ENCODE measurements at places on chromosomes 11 and 22.

DNA sequence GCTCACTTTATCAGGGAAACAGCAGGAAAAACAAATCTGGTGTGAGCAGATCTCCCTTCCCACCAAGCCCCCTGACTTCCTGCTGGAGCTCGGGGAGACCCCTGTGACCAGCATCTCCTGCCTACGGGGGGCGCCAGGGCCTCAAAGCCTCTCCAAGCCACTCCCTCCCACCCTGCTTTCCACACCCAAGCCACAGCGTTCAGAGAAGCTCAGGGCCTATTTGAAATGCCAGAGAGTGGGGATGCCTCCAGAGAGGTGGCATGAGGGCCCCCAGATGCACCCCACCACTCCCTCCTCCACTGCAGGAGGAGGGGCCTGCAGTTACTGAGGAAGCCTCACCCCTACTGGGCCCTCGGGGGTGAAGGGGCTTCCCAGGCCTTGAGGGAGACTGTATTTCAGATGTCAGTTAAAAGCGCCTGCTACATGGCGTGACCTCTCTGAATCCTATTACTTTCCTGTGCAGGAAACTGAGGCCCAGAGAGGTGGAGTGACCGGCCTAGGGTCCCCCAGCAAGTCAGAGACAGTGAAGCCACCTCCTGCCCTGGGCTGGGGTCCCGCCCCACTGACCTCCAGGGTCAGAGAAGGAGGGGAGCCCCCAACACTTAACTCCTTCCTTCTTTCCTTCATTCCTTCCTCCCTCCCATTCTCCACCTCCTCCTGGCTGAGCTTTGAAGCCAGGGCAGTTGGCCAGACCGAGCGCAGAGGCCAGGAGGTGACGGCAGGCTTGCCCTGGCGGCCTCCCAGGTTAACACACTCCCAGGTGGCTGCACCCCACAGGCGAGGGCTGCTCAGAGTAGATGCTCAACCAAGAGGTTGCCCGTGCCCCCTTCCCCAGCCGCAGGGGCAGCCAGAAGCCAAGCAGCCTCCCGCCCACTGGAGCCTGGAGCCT is 6.0 kb upstream of the CDKN1C start:
- DNase-seq = peak; percentile 28

DNA sequence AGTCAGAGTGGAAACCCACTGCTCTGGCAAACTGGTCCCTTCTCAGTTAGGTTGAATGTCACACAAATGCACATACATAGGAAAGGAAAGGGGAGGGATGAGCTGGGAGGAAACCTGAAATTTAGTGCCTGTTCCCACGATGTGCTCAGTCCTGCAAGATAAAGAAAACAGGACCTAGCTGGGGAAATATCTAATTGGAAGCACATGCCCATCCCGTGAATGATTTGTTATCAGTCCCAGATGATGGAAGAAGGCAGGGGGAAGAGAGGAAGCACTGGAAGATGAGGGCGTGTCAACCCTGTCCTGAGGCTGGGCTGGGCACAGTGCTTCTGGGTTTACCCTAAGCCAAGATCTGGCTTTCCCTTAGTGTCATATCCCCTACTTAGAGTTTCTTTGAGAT is 173.9 kb downstream of the NAV2 start:
- no peak for DNase-seq

GRCh38 chr22:48799227-48799970 is 1028.3 kb downstream of the BRD1 start:
- no peak for DNase-seq

DNA sequence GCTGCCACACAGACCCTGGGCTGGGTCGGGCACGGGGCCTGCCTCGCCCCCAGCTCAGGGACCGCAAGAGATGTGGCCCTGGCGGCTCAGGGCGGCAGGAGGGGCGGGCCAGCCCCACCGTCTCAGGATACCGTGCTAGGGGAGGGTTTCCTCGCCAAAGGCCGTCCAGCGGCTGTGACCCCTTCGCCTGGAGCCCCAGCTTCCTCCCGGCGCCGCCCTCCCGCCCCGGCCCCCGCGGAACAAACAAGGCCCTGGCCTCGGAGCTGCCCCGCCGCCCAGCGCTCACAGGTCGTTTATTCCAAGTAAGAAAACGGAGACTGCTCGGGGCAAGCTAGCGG is 543 bp upstream of the AP2A2 start:
- no peak for DNase-seq

DNA sequence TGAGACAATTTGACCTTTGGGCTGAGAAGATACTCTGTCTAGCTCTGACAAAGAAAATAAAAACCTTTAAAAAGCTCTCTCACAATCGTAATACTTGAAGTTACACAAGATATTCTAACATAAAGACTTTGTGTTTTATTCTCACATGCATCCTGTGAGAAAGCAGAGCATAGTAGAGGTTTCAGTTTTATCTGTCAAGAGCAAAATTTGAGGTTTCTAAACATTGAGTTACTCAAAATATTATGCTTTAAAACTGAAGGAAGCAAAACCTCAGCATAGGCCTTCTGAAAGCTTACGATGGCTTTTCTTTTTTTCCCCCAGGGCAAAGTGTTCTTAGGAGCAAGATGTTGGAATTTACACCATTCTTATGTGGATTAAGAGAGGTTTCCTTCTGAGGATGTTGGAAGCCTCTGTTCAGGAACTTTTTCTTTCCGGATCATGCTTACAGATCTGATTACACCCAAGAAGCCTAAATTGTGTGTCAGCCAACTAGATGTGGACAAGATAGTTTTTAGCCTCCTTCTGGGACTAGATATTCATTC is 15.0 kb upstream of the OR51M1 start:
- DNase-seq = no peak

DNA sequence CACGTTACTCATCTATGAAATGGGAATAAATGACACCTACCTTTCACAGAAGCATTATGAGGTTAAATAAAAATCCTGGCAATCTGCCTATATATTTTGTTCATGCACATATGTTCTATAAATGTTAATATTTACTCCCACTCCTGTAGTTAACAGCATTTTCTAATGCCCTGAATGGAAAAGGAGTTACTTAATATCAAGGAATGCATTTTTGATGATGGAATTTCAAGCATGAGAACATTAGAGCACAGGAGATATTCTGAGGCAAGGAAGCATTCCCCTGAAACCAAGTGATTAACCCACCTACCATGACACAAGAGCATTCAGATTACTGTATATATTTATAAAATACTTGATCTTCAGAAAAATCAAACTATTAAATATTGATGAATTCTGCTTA is 102.1 kb downstream of the ARHGAP32 start:
- peak; percentile 85 for DNase-seq

- peak; percentile 82 for DNase-seq
These were observed 11.8 kb downstream of the TUB start for GRCh38 chr11:8092587-8093424.

- no peak for DNase-seq
These were observed 39.8 kb downstream of the RTN4R start for GRCh38 chr22:20228055-20228938.

DNA sequence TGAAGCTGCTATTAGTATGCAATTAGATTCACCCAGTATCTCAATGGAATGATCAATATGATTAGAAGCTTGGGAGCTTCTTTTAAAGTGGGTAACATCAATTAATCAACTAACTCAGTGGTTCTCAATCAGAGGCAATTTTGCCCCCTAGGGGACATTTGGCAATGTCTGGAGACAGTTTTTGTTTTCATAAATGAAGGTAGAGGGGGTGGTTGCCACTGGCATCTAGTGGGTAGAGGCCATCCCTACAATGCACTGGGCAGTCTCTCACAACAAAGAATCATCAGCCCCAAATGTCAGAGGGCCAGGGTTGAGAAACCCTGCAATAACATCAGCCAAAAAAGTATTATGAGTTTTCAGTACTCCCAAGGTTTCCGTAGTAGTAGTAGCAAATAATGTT is 5.9 kb upstream of the AMOTL1 start:
- no peak for DNase-seq

DNA sequence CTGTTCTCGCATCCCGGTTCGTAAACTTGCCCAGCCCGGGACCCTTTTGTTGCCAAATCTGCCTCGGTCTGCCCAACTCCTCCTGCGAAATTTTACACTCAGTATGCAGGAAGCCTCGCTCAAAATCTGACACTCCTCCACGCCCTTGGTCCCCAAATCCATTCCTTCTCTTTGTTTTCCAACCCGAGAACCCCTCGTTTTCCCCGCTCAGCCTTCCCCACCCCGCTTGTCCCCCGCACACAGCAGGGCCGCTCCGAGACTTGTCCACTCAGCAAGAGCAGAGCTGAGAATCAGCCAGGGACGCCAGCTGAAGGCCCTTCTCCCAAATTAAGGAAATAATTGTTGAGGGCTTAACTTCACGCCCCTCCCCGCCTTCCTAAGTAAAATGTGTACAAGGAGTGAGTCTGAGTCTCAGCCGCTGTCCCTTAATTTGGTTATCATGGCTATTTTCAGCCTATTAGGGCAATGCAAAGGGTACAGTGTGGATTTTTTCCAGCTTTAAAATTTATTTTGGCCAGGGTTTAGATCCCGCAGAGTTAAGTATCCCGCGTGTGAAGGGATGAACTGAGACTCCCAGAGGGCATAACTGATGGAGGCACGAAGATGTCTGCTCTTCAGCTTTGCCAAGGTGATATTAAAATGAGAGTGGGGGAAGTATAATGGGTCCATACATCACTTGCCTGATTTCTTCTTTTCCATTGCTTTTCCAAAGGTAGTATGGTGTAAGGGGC is 581 bp upstream of the FBXO3 start:
- DNase-seq = no peak

- no peak for DNase-seq
These were observed 47.9 kb upstream of the YWHAH start for GRCh38 chr22:31896472-31896871.

DNA sequence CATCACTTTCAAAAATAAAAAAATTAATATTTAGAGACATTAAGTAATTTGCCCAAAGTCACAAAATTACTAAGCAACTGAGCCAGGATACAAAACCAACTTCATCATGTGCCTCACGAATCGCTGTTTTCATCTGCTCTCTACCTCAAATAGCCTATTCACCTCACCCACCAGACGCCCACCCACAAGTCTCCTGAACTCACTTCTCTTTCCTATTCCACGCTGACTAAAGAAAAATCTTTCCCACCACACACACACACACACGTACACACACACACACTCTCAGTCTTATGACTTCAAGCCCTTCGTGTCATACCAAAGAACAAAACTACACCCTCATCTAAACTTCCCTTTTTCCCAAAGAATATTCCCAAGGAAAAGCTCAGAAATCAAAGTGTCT is 2.2 kb downstream of the OR8B12 start:
- no peak for DNase-seq

DNA sequence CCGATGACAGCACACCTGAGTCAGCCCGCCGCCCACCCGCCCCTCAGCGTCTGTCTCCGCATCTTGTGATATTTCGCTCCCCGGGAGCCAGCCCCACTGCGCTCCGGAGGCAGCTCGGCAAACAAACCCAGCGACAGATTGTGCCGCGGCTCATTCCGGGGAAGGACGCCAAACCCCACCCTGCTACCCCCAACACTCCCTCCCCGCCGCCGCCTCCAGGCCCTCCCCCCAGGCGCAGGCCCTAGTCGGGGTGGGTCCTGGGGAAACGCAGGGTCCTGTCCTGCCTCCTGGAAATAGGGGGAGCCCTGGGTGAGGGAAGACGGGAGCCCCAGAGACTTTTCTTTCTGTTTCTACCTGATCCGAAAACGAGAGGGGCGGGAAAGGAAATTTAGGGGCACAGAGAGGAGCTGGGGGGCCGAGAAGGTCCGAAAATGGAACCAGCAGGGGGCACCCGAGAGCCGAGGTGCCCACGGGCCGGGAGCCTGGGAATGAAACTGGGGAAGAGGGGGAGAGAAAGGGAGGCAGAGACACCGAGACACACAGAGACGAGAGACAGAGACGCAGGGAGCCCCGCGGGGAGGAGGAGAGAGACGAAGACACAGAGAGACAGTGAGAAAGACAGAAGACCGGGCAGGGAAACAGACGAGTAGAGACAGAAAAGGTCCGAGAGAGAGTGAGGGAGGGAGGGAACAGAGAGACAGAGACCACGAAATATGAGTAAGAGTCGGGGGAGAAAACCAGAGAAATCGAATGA is 1.7 kb upstream of the RTN4RL2 start:
- no peak for DNase-seq

GRCh38 chr11:6328321-6328720 is 8.0 kb upstream of the CAVIN3 start:
- no peak for DNase-seq

DNA sequence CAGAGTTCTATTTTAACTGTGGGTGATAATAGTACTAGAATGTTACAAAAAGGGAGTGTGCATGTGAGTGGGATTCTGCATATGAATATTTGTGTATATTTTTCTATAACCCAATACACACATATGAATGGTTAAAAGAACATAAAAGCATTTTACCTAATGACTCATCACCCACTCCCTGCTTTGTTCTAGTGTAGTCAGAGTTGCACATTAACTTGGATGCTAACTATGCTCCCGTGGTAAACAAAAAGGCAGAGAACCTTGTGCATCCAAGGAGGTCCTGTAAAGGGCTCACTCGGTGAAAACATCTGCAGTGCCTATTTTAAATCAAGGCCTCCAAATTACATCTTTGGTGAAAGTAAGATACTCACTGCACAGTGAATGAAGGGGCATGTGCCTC is 1289.4 kb downstream of the LRRC4C start:
- no peak for DNase-seq

- DNase-seq = no peak
These were observed 132.4 kb downstream of the CTTN start for GRCh38 chr11:70530629-70531185.

GRCh38 chr11:6655790-6656583 is at the start of gene DCHS1:
TSS of gene DCHS1 (minus strand) at chr11:6655809. CDS start at chr11:6641613, 14,196 bp downstream.
- DNase-seq = no peak

DNA sequence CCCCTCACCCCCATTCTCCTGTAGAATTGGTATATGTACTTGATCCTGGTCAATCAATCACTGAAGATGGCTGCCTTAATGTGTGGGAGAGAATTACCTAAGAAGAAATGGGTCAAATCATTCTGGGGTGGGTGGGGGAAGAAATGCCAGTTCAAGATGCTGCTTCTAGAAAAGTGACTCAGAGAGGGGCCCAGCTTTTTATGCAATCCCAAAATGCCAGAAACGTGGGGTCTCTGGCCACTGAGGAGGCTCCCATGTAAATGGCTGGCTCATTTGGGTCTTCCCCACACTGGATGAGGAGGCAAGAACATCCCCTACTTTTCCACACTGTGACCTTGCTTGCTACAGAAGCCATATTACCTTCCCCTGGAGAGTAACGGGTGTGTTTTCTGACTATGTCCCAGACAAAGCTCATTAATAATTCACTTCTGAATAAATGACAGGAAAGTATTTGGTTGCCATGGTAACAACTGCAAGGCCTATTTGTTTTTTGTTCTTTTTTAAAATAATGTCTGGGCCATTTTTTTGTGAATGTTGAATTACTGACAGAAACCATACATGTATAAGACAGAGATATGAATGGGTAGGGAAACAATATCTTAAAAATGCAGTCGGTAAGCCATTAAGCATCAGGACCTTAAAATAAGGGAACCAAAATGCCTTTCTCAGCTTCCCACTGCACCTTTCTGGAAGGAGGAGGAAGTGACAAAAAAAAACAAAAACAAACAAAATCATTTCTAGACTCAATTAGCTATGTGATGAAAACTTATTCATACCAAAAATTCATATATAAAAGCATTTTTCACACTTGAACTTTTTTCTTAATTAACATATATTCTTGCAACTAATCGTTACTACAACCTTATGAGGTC is 32.0 kb downstream of the SLC1A2 start:
- DNase-seq = no peak

Measured in choroid plexus epithelial cell (primary cell).